Activated T-cell treated with anti-CD3 and anti-CD28 coated beads, Interleukin-2, amount 50 U/mL, for 72 hours (primary cell): ENCODE measurements at places on chromosomes 7 and 10. TPM values are rescaled to one million over a fixed set of nuclear protein-coding genes. Genes with fewer than 3 reads are reported as not detected.

Gene TUBAL3
- total RNA-seq = not detected

Gene HNRNPA2B1
- total RNA-seq = 483 TPM

Gene PKD1L1
- 0.10 TPM for total RNA-seq

Gene GPER1
- total RNA-seq = 0.24 TPM

Gene HTR5A
- not detected for total RNA-seq

Gene ACTR3C
- total RNA-seq = 13.0 TPM

Gene ZNF853
- total RNA-seq = 3.2 TPM

Gene TEX47
- total RNA-seq = not detected

Gene FRAT1
- 4.5 TPM for total RNA-seq

Gene PPA1
- total RNA-seq = 274 TPM

Gene ACTL6B
- not detected for total RNA-seq

Gene TLX1
- total RNA-seq = not detected

Gene OR2A7
- 5.4 TPM for total RNA-seq

Gene HOXA6
- 0.31 TPM for total RNA-seq

Gene SYT15
- total RNA-seq = not detected

Gene OIT3
- not detected for total RNA-seq

Gene PHF14
- total RNA-seq = 40.1 TPM

Gene RHBDD2
- 58.6 TPM for total RNA-seq

Gene PHYHIPL
- not detected for total RNA-seq

Gene GSTO2
- 9.5 TPM for total RNA-seq

Gene OR2A42
- total RNA-seq = not detected

Gene MCM10
- 30.6 TPM for total RNA-seq

Gene C10orf95
- total RNA-seq = not detected

Gene FANK1
- total RNA-seq = 1.1 TPM

Gene GIMAP6
- total RNA-seq = 35.1 TPM

Gene GPR146
- 2.7 TPM for total RNA-seq

Gene ADCYAP1R1
- total RNA-seq = 0.12 TPM

Gene AFAP1L2
- 1.8 TPM for total RNA-seq

Gene GRID1
- total RNA-seq = not detected

Gene NKX1-2
- total RNA-seq = not detected

Gene KIAA1549
- 1.7 TPM for total RNA-seq

Gene ABCC2
- 1.3 TPM for total RNA-seq

Gene HOXA7
- not detected for total RNA-seq
